ENCODE measurements at places on chromosomes 7 and 10.

GRCh38 chr10:119198438-119198837 is 8.9 kb upstream of the GRK5 start:
- no peak for DNase-seq

DNA sequence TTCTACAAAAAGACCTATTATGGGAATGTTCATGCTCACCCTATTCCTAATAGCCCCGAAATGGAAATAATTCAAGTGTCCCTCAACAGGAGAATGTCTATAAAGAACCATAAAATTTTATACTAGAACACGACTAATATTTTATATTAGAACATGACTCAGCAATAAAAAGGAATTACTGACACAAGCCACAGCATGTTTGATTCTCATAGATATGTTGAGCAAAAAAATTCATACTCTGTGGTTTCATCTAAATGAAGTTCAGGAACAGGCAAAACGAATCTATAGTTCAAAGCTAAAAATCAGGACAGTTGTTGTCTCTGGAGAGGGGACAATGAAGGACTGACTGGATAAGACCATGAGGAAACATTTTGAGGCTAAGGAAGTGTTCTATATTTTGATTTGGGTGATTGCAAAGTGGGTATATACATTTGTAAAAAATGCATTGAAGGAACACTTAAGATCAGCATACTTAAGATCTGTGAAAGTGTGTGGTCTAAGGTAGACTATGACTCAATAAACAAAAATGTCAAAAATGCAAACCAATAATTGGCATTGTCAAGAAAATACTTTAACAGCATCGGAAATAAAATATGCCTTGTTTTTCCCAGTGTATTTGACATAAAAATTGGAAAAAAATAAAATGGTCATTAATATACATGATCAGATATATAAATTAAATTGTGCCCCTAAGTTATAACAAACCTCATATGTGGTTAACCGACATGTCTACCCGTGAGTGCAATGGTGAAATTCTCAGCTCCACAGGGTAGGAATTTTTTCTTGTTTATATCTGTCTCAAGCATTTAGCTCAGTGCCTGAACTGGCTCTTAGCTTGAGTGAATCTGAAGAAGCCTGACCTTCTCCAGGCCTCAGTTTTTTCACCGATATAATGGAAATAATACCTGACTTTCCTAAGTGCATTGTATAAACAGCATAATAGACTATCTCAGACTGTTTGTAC is 124.9 kb upstream of the CTTNBP2 start:
- no peak for DNase-seq

DNA sequence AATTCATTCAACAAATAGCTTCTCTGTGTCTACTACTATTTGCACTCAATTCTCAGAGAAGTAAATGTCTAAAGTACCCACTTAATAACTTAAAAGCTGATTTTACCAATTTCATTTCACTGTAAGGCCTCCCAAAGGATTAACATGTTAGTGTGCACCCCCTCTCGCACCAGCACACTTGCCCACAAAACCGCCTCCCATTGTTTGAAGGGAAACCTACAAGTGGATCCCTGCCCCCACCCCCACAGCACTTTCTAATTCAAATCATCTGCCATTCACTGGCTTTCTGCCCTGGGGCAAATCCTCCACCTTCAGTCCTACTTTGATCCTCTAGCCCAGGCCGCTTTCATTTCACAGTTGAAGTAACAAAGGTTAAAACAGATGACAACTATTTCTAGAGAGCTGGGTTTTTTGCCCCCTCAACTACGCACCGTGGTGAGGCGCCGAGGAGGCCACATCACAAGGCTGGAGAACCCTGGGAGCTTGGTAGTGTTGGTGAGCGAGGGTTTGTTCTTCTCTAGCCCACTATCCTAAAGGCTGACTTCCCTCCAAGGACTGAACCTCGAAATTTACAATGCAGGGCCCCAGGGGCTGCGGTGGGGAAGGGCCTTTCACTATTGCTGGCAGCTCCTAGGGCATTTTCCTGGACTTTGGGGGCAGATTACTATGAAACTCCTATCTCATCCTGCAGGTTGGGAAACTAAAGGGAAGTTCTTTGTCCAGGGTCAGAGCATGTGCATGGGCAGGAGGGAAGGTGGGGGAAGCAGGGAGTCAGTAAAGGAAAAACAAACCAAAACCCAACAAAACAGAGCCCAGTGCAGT is 517.4 kb upstream of the ZMIZ1 start:
- DNase-seq = peak; percentile 66

GRCh38 chr10:33412653-33413361 is 78.3 kb upstream of the NRP1 start:
- DNase-seq = no peak

- DNase-seq = no peak
These were observed 12.2 kb upstream of the GIMAP7 start for GRCh38 chr7:150502519-150502918.

- no peak for DNase-seq
These were observed 6.1 kb upstream of the LAMB4 start for GRCh38 chr7:108136191-108136688.

GRCh38 chr10:71064413-71065118 is 147.8 kb upstream of the UNC5B start:
- no peak for DNase-seq

- DNase-seq = no peak
These were observed 40.6 kb downstream of the SH3PXD2A start for GRCh38 chr10:103814626-103815370.
